ENCODE measurements at places on chromosomes 3 and 15. TPM values are rescaled to one million over a fixed set of nuclear protein-coding genes. Genes with fewer than 3 reads are reported as not detected.

DNA sequence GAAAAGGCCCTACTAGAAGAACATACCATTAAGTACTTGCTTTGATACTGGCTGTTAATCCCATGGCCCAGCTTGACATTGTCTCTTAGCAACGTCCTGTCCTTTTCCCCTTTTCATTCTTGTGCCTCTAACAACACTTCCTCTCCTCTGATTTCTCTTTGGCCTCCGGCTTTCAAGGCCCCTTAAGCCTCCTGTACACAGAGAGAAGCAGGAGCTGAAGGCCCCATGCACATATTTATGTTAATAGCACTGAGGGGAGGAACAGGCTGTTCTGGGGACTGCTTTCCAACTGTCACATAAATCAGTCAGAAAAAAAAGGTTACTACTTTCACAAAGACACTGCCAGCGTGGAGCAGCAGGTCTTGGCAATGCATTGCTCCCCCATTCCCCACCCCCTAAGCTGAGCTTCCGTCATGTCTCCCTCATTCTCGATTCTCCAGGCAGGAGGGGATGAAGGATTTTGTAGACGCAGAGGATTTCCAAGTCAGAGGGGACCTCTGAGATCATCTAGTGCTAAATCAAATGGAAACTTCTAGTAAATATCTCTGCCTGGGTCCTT is 257.4 kb upstream of the ADAMTS9 start:
- peak; percentile 15 for DNase-seq
- peak overlapping the region; percentile 57 for H3K27ac ChIP-seq
- H3K4me1 ChIP-seq: peaks cover 25% of the 10 kb centered on the region
- H3K36me3 ChIP-seq: no peaks in the 10 kb centered on the region
- H3K27me3 ChIP-seq: no peaks in the 10 kb centered on the region

The HTR3C gene
- total RNA-seq: not detected

The STRIT1 gene
- 1,273 TPM for total RNA-seq

GRCh38 chr3:96970211-96970610 is 155.8 kb downstream of the EPHA6 start:
- H3K27me3 ChIP-seq: no peaks in the 10 kb centered on the region
- no peak for DNase-seq
- H3K4me3 ChIP-seq: no peak overlapping the region
- H3K4me1 ChIP-seq: no peaks in the 10 kb centered on the region
- no peaks in the 10 kb centered on the region for H3K36me3 ChIP-seq

DNA sequence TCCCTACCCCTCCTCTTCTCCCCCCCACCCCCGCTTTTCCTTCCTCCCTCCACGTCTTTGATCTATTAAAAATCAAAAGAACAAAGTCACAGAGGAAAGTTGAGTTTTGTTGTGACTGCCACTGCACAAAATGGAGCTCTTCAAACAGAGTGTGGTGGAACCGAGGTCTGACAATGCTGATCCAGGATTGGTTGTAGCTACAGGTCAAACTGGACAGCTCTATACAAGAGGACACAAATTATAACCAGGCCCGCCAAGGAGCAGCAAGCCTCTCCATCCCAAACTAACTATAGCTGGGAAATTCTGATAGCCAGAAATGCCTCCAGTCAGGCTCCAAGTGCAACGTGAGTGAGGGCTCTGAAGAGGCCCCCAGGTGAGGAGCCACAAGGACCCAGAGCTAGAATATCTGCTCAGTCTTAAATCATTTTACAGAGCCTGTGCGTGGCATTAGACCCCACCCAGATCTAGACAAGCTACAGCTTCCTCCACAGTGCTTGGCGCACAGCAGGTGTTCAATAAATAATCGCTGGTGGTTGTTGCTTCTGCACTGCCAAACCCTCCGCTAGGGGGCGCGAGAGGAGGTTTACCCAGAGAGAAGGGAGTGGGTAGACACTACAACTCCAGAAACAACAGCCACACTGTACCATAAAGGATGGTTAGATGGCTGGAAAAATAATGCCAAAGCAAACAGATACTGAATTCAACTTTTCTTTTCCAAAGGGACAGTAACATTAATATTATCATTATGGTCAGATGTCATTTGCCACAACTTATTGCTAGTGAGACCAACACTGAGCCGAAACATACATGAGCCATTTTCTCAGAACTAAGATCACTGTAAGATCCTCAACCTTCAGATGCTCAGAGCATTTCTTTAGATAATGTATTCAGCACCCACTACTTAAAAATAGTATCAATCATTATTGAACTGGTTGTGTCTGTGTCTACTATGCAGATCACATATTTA is 44.6 kb downstream of the ZIC4 start:
- H3K27me3 ChIP-seq: peaks cover 48% of the 10 kb centered on the region
- H3K4me3 ChIP-seq: no peak overlapping the region
- DNase-seq: peak; percentile 33
- no peaks in the 10 kb centered on the region for H3K36me3 ChIP-seq
- H3K27ac ChIP-seq: no peak overlapping the region
- H3K4me1 ChIP-seq: no peaks in the 10 kb centered on the region

DNA sequence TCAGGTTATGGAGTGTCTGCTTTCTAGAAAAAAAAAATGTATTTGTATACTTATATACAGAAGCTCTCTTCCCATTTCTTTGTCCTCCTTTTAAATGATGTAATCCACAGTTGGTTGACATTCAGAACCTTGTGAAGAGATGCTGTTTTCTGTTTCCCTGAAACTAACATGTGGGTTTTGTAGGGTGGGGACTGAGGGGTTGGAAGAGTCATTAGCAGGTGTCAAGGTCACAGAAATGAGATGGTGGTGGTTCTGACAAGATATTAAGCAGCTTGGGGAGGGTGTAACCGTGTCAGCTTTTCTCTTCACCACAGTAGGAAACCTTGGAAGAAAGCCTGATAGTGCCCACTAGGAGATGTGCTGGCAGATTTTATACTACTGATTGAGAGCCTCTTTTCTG is 2.4 kb downstream of the RASA2 start:
- H3K27ac ChIP-seq: no peak overlapping the region
- no peak overlapping the region for H3K4me3 ChIP-seq
- no peaks in the 10 kb centered on the region for H3K27me3 ChIP-seq
- H3K4me1 ChIP-seq: peaks cover 7% of the 10 kb centered on the region
- DNase-seq: no peak

GRCh38 chr15:78168608-78169007 is 19.4 kb downstream of the IDH3A start:
- H3K36me3 ChIP-seq: peaks cover 89% of the 10 kb centered on the region
- H3K4me1 ChIP-seq: peaks cover 6% of the 10 kb centered on the region
- H3K27ac ChIP-seq: no peak overlapping the region

The CCDC33 gene
- not detected for total RNA-seq

- H3K27me3 ChIP-seq: no peaks in the 10 kb centered on the region
- H3K4me1 ChIP-seq: peaks cover 75% of the 10 kb centered on the region
- no peak overlapping the region for H3K4me3 ChIP-seq
- no peaks in the 10 kb centered on the region for H3K36me3 ChIP-seq
- peak overlapping the region; percentile 45 for H3K27ac ChIP-seq
Measured at GRCh38 chr3:38468765-38469164, 15.1 kb downstream of the ACVR2B start.

DNA sequence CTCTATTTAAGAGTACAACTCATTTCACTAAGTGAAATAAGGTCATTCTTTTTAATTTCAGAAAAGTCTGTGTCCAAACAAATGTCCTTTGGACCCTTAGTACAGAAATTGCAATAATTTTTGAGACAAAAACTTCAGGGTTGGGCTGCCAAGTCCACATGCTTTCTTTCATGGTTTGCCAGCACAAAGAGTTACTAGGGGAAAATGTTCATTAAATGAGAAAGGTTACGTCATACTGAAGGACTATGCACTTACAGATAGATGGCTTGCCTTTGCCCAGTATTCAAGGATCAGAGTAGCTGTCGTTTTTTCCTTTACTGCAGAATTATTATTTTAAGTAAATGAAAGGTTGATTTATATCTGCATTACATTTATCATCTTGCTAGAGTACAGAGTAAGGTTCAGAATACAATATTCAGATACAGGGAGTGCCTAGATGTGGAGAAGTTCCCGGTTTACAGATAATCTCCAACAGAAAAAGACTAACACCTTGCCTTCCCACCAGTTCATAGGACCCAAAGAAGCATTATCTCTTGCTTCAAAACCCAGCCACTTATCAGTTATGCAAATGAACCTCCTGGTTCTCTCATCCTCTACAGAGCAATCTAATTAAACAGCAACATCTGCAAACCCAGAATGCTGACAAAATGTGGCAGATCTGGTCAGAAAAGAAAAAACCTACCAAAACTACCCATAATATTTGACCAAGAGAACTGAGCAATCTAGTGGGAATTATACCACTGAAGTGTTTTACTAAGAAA is 179.3 kb downstream of the FRMD5 start:
- no peaks in the 10 kb centered on the region for H3K36me3 ChIP-seq
- DNase-seq: no peak
- no peaks in the 10 kb centered on the region for H3K4me1 ChIP-seq

The NOX5 gene
- total RNA-seq: not detected

- no peak overlapping the region for H3K27ac ChIP-seq
- H3K4me3 ChIP-seq: no peak overlapping the region
- H3K27me3 ChIP-seq: no peaks in the 10 kb centered on the region
- H3K36me3 ChIP-seq: no peaks in the 10 kb centered on the region
- peaks cover 23% of the 10 kb centered on the region for H3K4me1 ChIP-seq
Measured at GRCh38 chr3:133384331-133385027, 15.4 kb upstream of the BFSP2 start.

- no peaks in the 10 kb centered on the region for H3K36me3 ChIP-seq
- no peaks in the 10 kb centered on the region for H3K27me3 ChIP-seq
- no peak overlapping the region for H3K4me3 ChIP-seq
- H3K27ac ChIP-seq: no peak overlapping the region
- no peak for DNase-seq
Measured at GRCh38 chr3:108017587-108017986, 73.2 kb downstream of the CD47 start.

The CHCHD6 gene
- total RNA-seq: 2.7 TPM

GRCh38 chr3:120420928-120421551 is 29.8 kb downstream of the FSTL1 start:
- H3K27me3 ChIP-seq: no peaks in the 10 kb centered on the region
- peaks cover 46% of the 10 kb centered on the region for H3K4me1 ChIP-seq

The TMEM89 gene
- not detected for total RNA-seq

The TRIM42 gene
- total RNA-seq: not detected

- no peak overlapping the region for H3K27ac ChIP-seq
- DNase-seq: no peak
- no peak overlapping the region for H3K4me3 ChIP-seq
- H3K36me3 ChIP-seq: no peaks in the 10 kb centered on the region
- no peaks in the 10 kb centered on the region for H3K4me1 ChIP-seq
Measured at GRCh38 chr3:84108442-84108971, 850.3 kb upstream of the CADM2 start.

The CHRNA7 gene
- total RNA-seq: 6.5 TPM

DNA sequence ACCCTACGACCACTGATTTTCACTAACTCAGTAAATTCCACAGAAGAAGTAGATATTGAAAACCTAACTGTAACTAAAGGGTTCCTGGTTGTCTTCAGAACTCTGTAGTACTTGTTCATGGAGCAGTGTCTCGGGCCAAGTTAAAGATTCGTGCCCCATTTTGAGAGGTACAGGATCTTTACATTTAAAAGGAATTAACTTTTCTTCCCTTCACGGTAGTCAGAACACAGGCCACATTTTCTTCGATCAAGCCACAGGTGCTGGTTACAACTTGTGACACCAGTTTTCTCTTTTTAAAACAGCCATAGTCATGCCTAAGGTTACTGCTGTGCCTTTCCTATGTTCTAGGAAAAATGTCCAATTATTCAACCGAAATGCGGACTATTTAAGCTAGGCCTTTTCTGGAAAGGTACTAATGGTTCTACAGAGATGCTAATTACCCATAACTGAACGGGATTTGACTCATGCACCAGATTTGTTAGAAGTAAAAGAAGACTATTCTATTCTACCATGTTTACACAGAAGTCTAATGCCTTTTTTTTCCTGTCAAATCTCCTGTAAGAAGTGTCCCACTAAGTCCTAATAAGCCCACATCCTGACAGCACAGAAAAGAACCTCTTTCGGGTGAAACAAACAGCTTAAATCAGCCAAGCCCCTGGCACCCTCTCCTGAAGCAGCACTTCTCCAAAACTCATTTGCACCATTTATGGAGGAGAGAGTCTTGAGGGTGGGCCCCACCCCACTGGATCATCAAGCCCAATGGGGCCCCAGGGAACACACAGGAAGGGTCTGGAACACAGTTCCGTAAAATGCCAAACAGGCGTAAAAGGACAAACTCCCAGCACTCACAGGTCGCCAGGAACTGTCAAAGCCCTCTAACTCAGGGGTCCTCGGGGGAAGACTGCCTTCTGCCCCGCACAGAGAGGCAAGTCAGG is 1.9 kb downstream of the LRIG1 start:
- H3K27me3 ChIP-seq: no peaks in the 10 kb centered on the region
- peak overlapping the region; percentile 91 for H3K27ac ChIP-seq
- H3K4me3 ChIP-seq: peak overlapping the region; percentile 66

DNA sequence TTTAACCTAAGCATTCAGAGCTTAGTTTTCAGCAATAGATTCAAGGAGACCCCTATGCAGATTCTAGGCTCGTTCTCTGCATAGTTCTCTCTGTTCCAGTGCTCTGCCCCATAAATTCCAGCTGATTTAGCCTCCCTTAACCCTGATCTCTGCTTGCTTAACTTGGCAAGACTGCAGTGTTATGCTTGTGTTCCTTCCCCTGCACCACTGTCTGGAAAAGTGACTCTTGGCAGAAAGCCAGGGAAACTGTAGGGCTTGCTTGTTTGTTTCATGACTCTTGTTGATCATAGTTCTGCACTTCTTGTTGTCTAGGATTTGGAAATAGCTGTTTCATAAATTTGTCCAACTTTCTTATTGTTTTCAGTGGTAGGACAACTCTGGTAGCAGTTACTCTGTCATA is 40.1 kb downstream of the ANAPC13 start:
- H3K27me3 ChIP-seq: no peaks in the 10 kb centered on the region
- peak; percentile 61 for DNase-seq
- no peak overlapping the region for H3K27ac ChIP-seq
- H3K36me3 ChIP-seq: no peaks in the 10 kb centered on the region

- DNase-seq: no peak
- H3K27me3 ChIP-seq: no peaks in the 10 kb centered on the region
- H3K4me1 ChIP-seq: peaks cover 7% of the 10 kb centered on the region
- H3K27ac ChIP-seq: peak overlapping the region; percentile 45
Measured at GRCh38 chr15:89196994-89197393, 24.4 kb downstream of the RLBP1 start.

The OGG1 gene
- 8.7 TPM for total RNA-seq

The C3orf85 gene
- not detected for total RNA-seq

The SUSD5 gene
- 0.55 TPM for total RNA-seq

- peaks cover 9% of the 10 kb centered on the region for H3K4me1 ChIP-seq
- DNase-seq: no peak
- H3K27me3 ChIP-seq: no peaks in the 10 kb centered on the region
- H3K27ac ChIP-seq: no peak overlapping the region
Measured at GRCh38 chr3:49779358-49780079, 6.8 kb downstream of the IP6K1 start.

The CTXN2 gene
- not detected for total RNA-seq

GRCh38 chr3:120114376-120114775 is 20.1 kb upstream of the GSK3B start:
- H3K36me3 ChIP-seq: no peaks in the 10 kb centered on the region
- no peak overlapping the region for H3K27ac ChIP-seq
- H3K4me1 ChIP-seq: no peaks in the 10 kb centered on the region
- no peaks in the 10 kb centered on the region for H3K27me3 ChIP-seq
